ENCODE measurements at places on chromosomes 7 and 10.

- DNase-seq, result no peak
These were observed 762.7 kb upstream of the PHF14 start for GRCh38 chr7:10211016-10211415.

DNA sequence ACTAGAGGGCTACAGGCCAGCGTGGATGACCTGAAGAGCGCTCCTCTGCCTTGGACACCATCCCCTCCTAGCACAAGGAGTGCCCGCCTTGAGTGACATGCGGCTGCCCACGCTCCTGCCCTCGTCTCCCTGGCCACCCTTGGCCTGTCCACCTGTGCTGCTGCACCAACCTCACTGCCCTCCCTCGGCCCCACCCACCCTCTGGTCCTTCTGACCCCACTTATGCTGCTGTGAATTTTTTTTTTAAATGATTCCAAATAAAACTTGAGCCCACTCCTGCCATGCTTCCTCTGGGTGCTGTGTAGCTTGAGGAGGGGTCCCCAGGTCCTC lies 4.5 kb downstream of the SNCG start:
- no peak for DNase-seq

DNA sequence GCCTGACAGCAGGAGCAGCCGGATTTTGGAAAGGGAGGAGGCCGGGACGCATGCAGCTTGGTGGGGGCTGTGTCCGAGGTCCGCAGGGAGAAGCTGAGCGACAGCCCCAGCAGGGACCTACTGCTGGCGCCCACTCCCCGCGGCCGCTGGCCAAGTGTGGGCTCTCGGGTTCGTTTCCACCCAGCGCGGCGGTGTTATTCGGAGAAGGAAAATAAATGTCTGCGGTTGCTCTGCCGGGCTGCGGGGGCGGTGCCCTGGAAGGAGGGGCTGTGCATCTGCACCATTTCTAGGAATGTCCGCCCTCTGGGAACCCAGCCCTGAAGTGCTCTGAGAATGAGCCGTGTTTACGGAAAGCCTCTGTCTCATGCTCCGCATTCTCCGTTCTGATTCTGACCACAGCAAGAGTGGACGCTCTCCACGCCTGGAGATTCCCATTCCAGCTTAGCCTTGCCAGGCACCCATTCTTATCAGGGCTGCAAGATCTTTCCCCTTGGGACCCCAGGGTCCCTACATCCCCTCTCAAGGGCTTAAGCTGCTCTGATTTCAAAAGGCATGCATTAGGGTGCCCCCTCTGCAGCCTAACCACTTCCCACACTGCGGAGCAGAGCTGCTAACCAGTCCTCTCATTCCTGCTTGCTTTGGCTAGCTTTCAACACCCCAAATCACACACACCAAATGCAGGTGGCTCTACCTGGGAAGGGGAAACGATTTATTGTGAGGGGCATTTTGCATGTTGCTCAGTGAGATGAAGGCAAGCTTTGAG lies 256.6 kb upstream of the GLI3 start:
- DNase-seq, result no peak

DNA sequence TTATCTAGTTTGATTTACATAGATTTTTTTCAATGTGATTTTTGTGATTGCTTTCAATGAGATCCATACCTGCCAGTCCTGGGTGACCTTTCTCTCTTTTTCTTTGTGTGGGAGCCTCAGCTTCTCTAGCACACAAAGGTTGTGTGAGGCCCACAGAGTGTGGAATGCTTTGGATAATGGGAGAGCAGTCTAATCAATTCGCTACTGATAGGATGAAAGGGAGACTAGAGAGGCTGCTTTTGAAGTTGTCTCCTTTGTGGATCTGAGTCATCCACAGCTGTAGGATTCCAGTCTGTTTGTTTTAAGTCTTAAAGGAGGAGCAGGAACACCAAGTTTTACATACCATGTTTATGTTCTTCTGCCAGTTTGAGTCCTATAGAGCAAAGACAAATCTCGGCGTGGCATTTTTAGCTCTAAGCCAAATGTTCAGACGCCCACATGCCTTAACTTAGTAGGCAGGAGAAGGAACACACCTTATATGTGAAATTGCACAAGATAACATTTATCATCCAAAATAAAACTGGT lies 330.0 kb downstream of the ARL4A start:
- no peak for DNase-seq

DNA sequence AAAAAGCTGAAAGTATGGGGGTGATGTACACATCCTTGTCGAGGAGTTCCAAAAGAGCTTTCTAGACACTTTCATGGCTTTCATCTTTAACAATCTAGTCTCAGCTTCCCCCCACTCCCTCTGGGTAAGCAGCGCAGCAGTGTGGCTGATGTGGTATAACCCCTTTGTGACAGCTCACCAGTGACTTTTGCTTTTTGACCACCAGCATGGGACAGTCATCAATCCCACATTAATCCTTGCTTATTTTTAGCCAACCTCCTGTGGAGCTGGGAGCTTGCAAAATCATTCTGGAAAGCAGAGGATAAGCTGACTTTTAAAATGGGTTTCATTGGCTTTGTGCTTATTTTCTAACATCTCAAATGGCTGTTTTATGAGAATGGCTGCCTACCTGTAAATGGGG lies 272.7 kb downstream of the HDAC9 start:
- no peak for DNase-seq

DNA sequence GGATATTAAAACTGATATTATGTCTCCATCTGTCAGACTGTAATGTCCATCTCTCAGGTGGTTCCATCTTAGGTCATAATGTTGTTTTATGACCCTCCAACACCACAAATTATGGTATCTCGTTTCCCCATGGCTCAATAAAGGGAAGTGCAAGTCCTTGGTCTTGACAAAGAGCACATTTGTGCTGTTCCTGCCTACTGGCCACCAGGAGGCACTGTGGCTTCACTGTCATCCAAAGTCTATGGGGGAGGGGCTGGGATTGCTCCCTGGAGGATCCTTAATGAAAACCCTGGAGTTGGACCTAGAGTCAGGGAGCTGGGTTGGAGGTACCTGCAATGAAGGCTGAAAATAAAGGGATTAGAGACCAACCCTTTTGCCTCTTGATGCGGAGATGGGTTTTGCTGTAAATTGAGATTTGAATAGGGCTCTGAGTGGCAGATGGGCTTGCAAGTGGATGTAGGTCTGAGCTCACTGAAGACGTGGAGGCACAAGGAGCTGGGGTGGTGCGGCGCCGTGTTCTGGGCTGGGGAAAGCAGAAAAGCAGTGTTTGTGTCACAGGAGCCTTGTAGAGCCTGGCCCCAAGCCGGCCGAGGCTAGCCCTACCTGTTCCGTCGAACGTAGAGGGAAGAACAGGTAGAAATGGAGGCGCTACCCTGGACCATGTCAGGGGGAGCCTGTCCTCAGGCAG lies 180.5 kb upstream of the PRSS58 start:
- no peak for DNase-seq

GRCh38 chr7:10918093-10918590 lies 55.5 kb upstream of the PHF14 start:
- no peak for DNase-seq

DNA sequence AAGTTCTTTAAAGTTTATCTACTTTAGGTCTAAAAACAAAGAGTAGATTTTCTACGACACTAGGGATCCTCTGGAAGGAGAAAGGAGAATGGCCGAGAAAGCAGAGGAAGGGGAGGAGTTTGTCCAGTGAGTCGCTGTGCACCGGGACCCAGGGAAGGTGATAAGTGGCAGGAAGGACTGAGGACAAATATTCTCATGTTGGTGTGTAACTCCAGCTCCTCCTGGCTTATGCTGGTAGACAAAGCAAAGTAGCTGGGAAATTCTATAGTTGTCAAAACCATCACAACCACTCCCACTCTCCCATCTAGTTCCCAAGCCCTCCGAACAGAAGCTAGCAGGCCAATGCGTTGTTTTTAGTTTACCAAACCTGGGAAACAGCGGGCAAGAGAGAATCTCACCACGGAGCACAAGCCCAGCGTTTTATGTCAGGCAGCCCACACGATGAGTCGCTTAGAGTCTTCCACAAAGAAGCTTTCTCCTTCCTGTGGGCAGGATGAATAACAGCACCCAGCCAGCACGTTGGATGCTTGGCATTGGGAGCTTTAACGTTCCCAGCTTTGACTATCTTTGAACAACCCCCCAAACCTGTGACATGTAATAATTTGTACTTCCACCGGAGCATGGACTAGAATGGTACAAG lies 32.9 kb upstream of the JCAD start:
- DNase-seq, result no peak

- no peak for DNase-seq
These were observed 977 bp downstream of the CALU start for GRCh38 chr7:128739990-128740682.

- DNase-seq, result no peak
These were observed 404.3 kb upstream of the LRRTM3 start for GRCh38 chr10:66521506-66521905.

- DNase-seq, result no peak
These were observed 11.0 kb downstream of the MYOF start for GRCh38 chr10:93471110-93471651.

DNA sequence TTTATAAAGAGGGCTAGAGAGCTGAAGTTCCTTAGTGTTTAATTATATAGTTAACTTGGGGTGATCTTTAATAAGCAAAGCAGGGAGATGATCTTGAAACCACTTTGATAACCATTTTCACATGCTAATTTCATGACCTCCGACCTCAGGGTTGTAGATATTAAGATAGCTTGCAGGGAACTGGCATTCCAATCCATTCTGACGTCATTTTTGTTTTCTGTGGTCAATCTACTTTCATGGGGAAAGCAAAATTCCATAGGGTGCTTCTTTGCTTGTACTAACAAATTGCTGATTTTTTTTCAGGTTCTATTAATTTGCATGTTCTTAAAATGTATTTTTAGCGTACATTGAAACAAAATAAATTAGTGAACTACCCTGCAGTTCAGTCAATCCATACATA lies 139.3 kb downstream of the CDCA7L start:
- no peak for DNase-seq

- no peak for DNase-seq
These were observed 20.7 kb upstream of the GRID1 start for GRCh38 chr10:86387178-86387794.

GRCh38 chr7:139827042-139827441 lies 2.0 kb upstream of the TBXAS1 start:
- DNase-seq, result no peak

- DNase-seq, result no peak
These were observed 40.5 kb upstream of the RABGEF1 start for GRCh38 chr7:66699998-66700397.

GRCh38 chr10:71232089-71232998 lies 20.0 kb downstream of the UNC5B start:
- no peak for DNase-seq

DNA sequence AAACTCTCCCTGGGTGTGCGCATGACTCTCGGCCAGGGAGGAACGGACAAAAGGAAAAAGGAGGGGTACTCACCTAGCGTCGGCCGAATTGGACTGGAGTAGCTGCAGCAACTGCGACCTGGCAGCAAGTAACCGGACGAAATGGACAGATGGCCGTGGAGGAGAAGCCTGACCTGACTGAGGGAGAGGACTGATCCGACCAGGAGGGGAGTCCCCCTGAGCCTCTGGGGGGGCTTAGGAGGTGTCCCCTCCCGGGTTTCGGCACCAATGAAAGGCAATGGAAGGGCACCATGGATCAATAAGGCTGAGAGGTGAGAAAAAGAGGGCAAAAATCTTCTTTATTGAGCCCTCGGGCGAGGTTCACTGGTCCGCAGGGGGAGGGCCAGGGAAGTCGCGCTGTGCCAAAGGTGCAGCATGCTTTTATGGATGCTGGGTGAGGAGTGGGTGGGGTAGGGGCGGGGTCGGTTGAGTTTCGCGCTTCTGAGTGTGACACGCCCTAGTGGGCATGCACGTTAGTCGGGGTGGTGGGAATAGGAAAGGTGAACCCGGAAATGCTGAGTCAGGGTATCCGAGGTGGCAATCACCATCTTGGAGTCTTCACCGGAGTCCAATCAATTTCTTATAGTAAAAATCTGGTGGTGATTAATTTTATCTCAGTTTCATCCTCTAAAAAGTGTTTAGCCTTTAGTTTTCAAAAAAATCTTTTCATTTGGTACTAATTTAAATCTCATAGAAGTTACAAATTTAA lies 638.5 kb upstream of the DPP6 start:
- DNase-seq, result no peak

- no peak for DNase-seq
These were observed 10.4 kb upstream of the PRKG1 start for GRCh38 chr10:51063659-51064535.

- DNase-seq, result no peak
These were observed 6.2 kb downstream of the HHEX start for GRCh38 chr10:92695679-92696605.

DNA sequence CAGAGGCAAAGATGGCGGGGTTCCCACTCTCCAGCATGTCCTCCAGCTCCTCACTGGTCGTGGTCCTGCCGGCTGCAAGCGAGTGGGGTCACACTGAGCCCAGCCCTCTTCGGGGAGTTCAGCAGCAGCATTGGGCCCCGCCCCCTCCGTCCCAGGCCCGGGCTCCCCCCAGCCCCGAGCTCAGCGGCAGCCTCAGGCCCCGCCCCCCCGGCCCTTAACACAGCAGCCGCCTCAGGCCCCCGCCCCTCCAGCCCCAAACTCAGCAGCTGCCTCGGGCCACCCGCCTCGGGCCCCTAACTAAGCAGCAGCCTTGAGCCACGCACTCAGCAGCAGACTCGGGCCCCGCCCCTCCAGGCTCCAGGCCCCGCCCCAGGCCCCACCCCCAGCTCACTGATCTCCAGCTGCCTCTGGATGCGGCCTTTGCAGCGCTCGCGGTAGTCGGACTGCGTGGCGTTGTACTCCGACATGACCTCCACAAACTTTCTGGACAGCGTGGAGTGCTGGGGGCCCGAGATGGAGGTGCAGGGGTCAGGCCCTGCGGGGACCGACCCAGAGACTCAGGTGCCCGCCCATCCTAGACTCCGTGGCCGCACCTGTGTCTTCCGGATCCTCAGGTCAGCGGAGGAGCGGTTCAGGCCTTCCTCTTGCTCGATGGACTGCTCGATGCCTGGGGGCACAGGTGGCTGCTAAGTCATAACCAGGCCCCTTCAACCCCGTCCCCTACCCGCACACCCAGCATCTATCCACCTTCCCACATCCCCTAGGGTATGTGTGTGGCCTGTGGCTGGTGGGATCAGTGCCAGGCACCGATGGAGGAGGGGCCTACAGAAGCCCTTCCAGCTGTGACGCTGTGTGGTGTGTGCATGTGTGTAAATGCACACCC lies 15.5 kb downstream of the STX1A start:
- DNase-seq, result no peak

GRCh38 chr10:58373442-58373827 lies 11.8 kb upstream of the TFAM start:
- DNase-seq, result no peak

GRCh38 chr10:71608819-71609768 lies 110.5 kb downstream of the C10orf105 start:
- DNase-seq, result peak; percentile 56

GRCh38 chr7:145986248-145986874 lies 130.2 kb upstream of the CNTNAP2 start:
- DNase-seq, result no peak

GRCh38 chr7:503575-504111 lies 16.0 kb downstream of the PDGFA start:
- no peak for DNase-seq

GRCh38 chr10:104049504-104050250 lies 36.0 kb downstream of the COL17A1 start:
- no peak for DNase-seq

DNA sequence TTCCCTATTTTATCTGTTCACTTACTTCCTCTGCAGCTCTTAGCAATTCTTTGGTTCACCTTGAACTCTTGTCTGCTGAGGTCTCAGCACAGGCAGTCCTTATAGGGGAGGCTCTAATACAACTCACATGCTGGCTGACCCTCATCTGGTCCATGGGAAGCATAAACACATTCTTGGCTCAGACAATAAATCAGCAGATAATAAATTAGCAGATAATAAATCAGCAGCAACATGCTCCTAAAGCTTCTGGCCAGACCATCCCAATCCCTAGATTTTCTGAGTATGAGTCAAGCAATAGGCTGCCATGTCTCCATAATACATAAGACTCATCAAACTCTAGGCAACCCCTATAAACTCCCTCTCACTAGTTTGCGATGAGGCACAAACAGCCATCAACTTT lies 208.6 kb upstream of the STEAP4 start:
- DNase-seq, result no peak
